ENCODE measurements at places on chromosomes 3 and 15.
A peak's percentile ranks its signal among the peaks of the same experiment; 100 is the strongest.

- peak; percentile 44 for DNase-seq
These were observed 435 bp downstream of the RAB27A start for GRCh38 chr15:55289011-55289745.

GRCh38 chr15:40963201-40963600 is 9.9 kb downstream of the CHAC1 start:
- DNase-seq = no peak

DNA sequence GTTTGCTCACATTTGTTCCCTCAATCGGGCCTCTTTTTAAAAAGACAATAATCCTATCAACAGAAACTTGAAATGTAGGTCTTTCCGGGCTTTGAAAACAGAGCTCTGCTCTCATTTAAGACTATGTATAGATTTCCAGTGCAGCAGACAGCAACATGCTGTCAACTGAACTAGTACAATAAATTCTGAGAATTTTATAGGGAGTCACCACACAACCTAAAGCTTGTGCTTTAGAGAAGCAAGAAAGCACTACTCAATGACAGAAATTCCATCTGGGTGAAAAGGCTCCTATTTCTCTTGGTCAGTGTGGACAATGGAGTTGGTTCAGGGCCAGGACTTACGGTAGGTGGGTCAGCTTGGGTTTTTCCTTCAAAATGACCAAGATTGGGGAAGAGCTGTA is 583.5 kb downstream of the ROBO1 start:
- no peak for DNase-seq

DNA sequence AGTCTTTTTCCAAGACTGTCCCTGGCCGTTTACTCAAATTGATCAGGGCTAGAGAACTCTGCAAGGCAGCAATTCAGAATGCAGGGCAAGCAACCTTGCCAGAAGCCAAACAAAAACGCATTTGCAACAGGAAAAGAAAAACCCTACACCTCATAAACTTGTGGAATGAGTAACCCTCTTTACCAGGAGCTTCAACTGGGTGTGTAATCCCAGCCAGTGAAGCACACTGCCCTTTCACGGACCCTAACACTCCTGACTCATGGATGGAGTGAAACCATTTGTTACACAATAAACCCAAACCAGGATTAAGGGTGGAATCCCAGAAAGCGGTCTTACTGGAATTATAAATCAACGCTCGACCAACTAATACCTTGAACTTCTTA is 14.8 kb upstream of the LDHAL6B start:
- no peak for DNase-seq

- no peak for DNase-seq
These were observed 72.7 kb upstream of the TPRG1 start for GRCh38 chr3:189099031-189099471.

GRCh38 chr3:133821767-133822638 is 16.4 kb downstream of the SRPRB start:
- DNase-seq = no peak

- DNase-seq = no peak
These were observed 506.9 kb downstream of the OCA2 start for GRCh38 chr15:27592036-27592760.

DNA sequence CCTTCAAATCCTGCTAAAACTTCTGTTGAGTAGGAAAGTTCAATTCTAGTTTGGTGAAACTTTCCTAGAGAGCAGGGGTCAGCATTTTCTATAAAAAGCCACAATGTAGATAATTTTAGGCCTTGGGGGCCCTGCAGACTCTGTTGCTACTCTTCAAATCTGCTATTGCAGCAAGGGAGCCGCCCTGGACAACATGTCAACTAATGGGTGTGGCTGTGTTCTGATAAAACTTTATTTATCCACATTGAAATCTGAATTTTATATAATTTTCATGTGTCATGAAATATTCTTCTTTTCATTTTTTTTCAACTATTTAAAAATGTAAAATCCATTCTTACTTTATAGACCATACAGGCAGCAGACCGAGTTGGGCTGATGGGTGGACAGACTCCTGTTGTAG is 67.4 kb upstream of the SAMMSON start:
- DNase-seq = no peak

GRCh38 chr3:151769175-151769574 is 35.4 kb downstream of the AADACL2 start:
- DNase-seq = no peak

GRCh38 chr3:184345317-184346144 is 8.1 kb downstream of the FAM131A start:
- DNase-seq = no peak

DNA sequence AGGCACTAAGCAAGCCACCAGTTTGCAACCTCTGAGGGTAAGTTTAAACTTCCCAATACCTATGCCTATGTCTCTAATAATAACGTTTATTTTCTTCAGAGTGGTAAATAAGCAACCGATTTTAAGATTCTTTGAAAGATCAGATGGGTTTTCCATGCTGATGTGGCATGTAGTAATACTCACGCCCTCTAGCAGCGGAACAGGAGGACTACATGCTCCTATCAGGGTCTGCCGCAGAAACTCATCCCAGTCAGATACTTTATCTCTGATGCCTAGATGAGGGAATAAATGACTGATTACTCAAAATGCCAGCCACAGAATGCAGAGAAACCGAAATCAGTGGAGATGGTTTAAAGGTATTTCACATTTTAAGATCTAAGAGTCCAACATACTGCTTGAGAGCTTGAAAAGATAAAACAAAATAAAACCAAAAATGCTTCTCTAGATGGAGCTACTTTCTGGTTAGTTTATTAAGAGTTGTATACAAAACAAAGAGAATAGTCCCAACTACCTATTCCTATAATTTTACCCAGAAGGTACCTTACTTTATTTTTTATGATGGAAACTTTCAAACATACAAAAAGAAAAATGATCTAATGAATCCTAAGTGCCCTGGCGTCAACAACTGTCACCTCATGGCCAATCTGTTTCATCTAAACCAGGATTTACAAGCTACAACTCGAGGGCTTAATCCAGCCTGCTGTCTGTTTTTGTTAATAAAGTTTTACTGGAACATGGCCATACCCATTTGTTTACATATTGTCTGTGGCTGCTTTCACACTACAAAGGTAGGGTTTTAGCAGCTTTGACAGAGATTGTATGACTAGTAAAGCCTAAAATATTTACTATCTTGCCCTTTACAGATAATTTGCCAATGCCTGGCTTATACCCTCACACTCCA is 37.5 kb upstream of the STIMATE start:
- peak; percentile 65 for DNase-seq

DNA sequence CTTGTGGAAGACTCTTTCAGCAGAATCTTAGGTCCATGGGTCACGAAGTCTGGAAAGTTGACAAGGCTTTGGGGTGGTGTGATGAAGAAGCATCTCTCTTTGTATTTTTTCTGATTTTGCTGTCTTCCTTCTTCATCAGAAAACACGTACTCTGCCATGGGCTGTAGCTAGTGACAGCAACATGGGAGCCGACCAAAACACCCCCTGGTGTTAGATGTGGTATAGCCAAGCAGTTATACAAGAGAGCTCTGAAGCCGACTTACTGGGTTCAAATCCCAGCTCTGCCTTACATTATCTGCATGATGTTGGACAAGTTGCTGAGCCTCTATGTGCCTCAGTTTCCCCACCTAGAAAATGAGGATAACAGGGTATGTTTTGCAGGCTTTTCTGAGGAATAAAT is 32.9 kb upstream of the LYZL4 start:
- DNase-seq = no peak

GRCh38 chr3:82940124-82940523 is 1178.7 kb upstream of the GBE1 start:
- no peak for DNase-seq

GRCh38 chr3:46395766-46396530 is 10.9 kb downstream of the CCR5AS start:
- no peak for DNase-seq

DNA sequence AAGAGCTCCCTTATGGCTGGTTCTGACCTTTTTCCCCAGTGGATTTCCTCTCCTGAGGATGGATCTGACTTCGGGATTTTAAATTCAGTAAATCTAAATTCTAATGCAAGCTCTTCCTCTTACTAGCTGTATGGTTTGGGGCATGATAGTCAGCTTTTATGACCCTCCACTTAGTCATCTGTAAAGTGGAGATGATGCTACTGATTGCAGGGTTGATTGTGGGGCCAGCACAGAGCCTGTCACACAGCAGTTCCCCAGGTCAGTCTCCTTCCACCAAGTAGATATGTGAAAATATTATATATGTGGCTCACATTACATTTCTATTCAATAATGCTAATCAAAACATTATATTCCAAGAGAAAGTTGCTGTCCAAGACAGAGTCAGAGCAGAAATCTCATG is 141.3 kb upstream of the UBE2E1 start:
- no peak for DNase-seq

DNA sequence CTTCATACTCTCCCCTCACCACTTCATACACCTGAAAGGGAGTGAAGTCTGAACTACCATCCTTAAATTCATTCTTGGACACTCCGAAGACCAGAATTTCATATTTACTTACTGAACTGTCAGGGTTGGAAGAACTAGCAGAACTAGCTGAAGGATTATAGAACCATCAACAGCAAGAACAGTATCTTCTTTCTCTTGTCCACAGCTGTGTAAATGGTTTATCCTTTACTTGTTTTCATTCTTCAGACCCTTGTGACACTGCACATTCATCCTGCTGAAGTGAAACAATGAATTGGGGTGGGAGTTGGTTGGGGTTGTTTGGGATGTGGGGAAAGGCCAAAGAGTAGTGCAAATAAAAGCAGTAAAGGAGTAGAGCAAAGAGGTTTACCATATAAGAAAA is 350.9 kb downstream of the ZIC1 start:
- DNase-seq = no peak

- no peak for DNase-seq
These were observed 60.6 kb upstream of the RYK start for GRCh38 chr3:134311265-134311664.

- DNase-seq = no peak
These were observed 630 bp upstream of the EFCAB12 start for GRCh38 chr3:129429080-129429451.

DNA sequence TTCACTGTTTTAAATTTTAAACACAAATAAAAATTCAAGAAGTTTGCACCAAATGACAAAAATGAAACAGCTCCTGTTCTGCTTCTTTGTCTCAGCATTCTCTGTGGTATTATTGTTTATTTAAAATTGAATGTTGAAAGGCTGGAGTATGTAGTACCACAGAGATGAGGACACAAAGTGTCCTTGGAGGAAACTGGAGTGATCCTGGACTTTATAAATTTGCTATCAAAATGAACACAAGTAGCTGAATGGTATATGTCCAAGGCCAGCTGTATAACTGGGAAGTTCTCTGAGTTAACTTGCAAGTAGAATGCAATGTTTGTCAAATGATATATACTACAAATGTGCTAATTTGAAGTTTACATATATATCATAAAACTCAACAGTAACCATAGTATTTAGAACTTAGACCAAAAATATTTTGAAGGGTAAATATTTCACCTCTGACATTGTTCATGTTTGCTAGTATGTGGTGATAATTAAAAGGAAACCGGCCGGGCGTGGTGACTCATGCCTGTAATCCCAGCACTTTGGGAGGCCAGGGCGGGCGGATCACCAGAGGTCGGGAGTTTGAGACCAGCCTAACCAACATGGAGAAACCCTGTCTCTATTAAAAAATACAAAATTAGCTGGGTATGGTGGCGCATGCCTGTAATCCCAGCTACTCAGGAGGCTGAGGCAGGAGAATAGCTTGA is 12.3 kb downstream of the BTLA start:
- no peak for DNase-seq

- DNase-seq = no peak
These were observed 50.5 kb downstream of the SUCNR1 start for GRCh38 chr3:151923901-151924300.

DNA sequence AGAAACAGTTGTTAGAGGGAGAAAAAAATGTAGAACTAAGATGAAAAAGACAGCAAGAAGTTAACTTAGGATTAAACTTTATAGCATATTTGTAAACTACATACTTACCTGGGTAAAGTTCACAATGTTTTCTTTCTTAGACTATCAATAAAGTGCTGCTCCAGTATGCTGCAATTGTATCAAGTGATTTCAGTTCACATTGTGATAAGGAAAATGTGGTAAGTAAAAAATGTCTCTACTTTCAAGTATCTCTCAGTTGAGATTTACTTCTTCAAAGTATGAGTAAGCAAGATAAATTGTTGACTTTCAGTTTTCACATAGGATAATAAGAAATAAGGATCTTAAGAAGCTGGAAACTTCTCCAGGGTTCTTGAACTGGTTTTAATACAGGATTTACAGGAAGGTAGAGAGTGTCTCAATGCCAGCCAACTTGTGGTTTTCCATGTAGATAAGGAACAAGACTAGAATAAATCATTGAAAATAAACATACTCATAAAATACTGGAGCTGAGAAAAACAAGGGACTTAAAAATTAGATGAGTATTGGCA is 528.8 kb downstream of the UNC13C start:
- DNase-seq = no peak

DNA sequence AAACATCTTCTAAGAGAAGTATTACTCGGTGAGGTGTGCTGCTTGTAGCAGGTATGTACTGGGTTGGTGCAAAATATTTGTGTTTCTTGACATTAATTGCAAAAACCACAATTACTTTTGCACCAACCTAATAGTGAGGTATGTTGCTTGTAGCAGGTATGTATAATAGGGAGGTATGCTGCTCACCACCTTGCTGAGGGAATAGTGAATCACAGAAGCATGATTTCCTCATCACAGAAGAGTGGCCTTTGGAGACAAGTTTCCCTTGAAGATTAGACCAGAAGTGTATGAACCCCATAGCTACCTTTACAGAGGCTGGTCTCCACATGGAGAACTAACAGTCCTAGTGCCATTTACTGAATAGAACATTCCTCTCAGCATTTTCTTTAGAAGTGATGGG is 15.5 kb downstream of the DCP1A start:
- DNase-seq = no peak

DNA sequence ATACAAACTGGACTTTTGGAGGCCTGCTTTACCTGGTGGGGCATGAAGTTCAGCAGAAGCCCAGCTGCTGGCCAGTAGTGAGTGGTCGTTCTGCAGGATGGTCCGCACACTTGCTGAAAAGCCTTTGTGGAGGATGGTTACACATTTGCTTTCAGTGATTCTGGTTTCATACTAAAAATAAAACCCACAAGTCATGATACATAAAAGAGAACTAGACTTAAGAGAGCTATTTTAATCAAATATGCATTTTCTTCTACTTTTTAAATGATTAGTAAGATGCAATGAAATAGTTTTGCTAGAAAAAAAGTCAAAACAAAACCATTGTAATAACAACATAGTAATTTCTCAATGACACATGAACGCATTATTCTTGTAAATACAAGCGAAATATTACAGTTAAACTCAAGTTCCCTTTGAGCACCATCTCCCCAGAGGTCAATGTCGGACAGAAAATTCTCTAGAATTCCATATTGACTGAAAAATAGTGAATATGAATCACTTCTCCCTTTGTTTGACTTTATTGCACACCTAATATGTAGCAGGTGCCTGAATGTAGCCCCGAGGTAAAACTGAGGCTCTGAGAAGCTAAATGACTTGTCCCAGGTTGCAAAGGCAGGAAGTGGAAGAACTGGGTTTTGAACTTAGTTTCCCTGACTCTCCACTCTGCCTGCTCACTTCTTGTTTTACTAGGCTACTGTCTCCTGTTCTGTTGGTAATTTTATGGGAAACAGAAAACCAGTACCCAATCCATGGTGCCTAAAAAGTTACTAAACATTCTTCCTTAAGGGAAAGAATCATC is 8.3 kb downstream of the IL5RA start:
- no peak for DNase-seq

All from activated CD4-positive, alpha-beta T cell treated with anti-CD3 and anti-CD28 coated beads for 4 hours (primary cell).